ENCODE measurements at places on chromosomes 2 and 18.

DNA sequence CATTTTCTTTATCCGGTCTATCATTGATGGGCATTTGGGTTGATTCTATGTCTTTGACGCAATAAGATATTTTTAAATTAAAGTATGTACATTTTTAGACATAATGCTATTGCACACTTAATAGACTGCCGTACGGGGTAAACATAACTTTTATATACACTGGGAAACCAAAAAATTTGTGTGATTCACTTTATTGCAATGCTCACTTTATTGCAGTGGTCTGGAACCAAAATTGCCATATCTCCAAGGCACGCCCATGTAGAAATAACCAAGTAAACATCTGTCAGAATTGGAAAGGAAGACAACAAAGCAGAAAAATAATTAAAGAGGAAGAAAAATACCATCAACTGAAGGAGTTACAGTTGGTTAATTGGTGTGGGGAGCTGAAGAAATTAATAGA lies 205.8 kb upstream of the CTAGE1 start:
- no peak for DNase-seq

DNA sequence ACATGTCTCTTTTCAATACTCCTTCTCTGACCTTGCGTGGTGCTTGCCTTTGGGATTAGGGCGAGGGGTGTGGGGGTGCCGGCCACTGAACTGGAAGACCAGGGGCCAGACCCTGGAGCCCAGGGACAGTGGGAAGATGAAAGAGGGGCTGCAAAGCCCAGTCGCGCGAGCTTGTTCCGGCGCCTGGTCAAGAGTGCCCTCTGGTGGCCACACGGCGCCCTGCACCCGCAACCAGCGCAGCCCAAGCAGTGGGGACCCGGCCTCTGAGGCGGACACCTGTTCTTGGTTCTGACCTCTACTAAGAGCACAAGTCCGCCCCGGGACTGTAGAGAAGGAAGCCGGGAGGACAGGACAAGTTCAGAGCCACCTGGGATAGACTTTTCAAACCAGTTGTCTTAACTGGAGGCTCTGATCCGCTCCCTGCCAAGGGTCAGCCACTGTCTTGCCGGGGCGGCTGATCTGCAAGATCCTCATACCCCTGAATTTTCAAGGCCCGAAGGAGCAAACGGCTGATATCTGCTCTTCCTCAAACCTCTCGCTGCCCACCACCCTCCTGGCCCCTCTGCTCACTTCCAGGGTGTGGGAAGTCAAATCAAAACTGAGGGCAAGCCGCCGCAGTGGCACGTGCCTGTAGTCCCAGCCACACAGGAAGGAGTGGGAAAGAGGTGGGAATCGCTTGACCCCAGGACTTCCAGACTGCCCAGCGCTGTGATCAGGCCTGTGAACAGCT lies 14.9 kb upstream of the MSH6 start:
- DNase-seq = no peak

DNA sequence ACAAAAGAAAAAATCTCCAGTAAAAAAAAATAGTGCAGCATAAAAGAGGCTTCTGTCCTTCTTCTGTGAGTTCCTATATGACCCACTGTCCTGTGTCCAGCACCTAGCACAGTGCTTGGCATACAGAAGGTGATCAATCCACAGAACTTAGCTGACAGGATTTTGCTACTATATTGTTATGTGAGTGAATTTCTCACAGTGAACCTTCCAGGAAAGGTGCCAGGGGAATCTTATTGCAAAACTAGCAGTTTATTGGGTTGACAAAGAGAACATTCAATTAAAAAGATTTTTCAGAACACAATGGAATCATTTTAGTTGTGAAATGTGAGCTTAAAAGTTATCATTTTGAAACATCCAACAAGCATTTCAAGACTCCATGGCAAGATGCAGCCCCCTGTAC lies 12.4 kb upstream of the TRIB2 start:
- no peak for DNase-seq

DNA sequence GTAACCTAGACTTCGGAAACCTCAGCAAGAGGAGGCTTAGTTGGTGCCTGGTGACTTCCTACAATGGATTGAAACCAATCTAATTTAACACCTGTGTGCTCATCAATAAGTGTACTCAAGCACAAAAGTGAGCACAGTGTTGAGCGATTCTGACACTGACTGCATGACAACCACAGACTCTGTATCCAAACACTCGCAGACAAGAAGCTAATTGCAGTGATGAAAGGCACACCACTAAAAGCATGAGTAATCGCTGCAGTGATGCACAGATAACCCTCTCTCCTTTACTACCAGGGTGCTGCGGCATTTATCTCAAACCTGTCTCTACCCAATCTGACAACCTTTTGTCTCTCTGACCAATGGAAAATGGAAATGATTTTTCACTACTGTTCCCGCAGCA lies 168.1 kb downstream of the AFF3 start:
- DNase-seq = no peak

DNA sequence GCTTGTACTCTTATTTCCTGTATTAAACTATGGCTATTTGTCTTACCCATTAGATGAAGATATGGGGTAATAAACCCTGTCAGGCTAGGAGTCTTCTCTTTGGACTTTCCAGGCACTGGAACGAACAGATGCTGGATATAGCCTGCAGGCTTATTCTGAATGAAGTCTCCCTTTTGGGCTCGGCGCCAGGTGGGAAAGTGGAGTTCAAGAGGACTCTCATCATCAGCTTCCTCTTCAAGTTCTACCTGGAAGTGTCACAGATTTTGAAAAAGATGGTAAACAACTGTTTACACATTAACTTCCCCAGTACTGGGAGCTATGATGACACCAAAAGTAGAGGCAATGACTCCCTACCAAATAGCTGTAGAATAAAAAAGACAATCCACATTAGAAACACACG lies 27.9 kb downstream of the AOX1 start:
- DNase-seq = no peak

DNA sequence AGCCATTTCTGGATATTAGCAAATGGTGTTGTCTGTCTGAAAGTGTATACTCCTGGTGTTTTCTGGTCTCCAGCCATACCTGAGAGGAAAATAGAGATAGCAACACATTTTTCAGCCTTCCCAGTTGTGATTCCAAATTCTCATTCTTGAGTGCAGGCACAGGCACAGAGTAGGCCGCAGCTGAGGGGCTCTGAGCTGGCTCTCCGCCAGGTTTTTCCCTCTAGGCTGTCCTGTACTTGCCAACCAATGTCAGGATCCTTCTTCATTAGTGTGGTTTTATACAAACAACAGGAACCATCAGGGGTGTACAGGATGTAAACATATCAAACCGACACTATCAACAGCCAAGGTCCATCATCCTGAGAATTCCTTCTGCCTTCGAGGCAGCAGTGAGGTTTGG lies 1733.6 kb upstream of the CELF4 start:
- no peak for DNase-seq

- DNase-seq = no peak
These were observed 235.9 kb downstream of the EIPR1 start for GRCh38 chr2:3141696-3142095.

DNA sequence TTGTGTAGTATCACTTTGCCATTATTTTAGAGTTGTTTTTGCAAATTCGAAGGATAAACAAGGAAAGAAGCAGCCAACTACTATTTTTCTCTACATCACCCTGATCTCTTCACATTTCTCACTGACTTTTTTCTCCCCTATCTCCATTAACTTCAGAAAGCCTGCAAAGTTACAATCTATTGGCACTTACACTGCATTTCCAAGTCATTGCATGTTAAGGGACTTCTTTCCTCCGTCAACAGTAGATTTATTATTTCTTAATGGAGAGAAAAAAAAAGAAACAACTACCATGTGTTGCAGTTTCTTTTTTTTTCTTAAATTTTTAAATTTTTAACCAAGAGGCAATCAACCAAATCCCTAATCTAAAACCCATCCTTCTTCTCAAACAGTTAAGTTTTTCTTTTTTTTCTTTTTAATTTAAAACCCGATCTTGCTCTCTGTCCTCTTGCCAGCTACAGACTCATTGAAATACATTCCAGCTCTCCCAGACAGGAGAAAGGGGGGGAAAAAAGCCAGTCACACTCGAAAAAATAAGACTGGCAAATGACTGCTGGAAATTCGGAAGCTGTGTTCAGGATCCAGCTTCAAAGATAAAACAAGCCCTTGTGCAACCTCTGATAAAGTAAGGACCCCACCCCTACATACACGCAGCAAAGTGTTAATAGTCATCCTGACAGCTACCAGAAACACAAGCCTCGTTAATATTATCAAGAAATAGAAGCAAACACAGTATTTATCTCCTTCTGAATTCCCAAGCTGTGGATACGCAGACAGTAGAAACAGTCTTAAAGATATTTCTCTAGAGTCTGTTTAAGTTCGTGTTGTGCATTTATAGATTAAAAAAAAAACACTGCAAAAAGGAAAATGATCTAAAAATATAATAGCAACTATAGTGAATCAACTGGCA lies 1.3 kb downstream of the LRRTM4 start:
- no peak for DNase-seq

DNA sequence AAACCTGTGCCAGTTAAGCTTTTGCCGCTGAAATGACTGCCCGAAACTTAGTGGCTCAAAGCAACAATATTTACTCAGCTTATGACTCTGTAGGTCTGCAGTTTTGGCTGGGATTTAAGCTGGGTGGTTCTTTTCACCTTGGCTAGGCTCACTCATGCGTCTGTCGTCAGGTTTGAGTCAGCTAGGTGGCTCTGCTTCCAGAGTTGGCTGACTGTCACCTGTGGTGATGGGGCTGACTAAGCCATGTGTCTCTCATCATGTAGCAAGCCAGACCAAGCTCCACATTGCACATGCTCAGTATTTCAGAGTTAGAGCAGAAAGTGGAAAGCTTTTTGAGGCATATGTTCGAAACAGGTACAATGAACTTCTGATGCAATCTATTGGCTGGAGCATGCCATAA lies 354.8 kb downstream of the MEIS1 start:
- no peak for DNase-seq

DNA sequence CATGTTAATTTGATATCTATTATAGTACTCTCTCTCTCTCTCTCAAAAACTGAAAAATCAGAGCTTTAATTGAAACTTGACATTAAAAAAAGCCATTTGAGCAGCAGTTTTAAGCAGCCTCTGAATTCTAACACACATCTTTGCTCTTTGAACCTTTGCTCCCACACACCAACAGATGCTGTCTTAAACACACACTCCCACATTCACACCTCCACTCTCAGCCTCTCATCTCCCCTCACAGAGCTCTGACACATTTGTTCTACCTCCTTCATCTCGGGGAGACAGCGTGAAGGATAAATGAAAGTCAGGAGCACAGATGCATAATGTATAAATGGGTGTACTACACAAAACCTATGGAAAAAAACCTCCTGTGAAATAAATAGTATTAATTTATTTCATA lies 95.2 kb downstream of the NAB1 start:
- no peak for DNase-seq

GRCh38 chr2:152078662-152079061 lies 20.2 kb downstream of the CACNB4 start:
- no peak for DNase-seq

DNA sequence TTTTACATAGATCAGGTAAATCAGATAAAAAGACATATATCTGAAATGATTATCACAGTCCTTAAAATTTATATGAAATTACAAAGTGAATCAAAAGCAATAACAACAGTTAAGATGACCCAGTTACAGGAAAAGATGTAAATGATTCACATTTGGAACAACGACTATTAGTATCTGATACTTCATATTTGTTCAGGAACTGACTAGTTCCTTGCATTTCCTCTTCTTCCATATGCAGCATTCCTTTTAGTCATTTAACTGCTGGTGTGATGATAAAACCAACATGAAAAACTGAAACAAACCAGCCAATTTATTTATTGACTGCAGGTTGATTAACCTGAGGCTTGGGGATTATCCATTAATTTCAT lies 75.2 kb downstream of the RBMS1 start:
- DNase-seq = no peak

GRCh38 chr2:150247481-150247880 lies 240.0 kb downstream of the RND3 start:
- DNase-seq = no peak

DNA sequence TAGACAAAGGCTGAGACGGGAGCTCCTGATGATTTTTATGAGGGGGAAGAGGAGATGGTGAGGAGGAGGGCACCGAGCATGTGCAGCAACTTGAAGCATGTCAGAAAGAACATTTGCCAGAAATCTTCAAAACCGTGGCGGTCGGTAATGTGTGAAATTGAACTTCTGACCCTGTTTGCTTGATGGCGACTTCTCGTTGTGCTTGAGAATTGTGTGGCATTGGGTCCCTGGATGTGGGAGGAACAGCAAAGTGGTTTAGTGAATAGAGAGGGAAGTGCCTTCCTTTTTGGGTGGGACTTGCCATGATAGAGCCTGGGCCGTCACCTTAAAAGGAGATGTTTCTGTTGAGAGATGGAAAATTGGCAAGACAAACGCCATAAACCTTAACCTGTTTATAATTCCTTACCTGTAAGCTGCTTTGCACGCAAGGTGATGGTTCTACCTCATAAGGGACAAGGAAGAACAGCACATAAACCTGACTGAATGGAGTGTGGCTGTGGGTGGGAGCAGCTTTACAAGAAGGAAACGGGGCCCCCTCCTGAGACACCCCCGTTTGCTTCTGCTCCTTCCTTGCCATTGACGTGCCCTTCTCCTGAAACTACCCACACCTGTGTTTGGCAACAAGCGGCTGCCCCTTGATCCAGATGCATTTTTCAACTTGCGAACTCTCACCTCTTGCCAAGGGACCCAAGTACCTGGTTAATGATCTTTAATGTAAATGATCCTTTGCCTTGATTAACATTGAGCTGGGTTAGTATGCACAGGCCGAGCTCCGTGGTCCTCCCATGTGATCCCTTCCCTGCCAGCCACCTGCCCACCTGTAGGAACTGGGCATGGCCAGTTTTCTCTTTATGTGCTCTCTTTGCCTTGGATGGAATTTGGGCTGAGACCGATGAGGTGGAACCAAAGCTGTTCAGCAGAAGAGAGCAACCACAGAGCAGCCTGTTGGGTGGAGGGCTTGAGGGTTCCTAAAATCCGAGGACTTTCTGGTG lies 153.2 kb downstream of the NEDD4L start:
- no peak for DNase-seq

DNA sequence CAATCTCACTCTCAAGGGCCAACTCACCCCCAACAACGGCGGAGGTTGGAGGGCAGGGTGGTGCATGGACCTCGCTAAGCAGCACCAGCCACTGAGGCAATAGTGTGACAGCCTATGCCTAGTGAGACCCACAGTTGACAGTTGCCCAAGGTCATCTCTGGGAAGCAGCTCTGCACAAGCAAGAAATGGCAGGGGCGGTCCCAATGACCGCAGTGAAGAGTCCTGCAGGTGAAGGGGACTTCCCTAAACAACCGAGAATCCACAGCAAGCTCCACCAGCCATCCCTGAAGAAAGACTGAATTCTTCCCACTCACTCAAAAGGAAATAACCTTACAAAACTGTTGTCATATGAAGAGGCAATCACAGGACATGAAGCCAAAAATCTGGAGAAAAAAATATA lies 313.4 kb upstream of the ID2 start:
- no peak for DNase-seq

- no peak for DNase-seq
These were observed 1.5 kb downstream of the KANSL3 start for GRCh38 chr2:96636551-96637171.

All from GF-D8 (cell line).